ENCODE measurements at places on chromosomes 11 and 22. TPM values are rescaled to one million over a fixed set of nuclear protein-coding genes. Genes with fewer than 3 reads are reported as not detected.

JAML gene
- total RNA-seq = not detected

ANO1 gene
- total RNA-seq = 54.3 TPM

DNA sequence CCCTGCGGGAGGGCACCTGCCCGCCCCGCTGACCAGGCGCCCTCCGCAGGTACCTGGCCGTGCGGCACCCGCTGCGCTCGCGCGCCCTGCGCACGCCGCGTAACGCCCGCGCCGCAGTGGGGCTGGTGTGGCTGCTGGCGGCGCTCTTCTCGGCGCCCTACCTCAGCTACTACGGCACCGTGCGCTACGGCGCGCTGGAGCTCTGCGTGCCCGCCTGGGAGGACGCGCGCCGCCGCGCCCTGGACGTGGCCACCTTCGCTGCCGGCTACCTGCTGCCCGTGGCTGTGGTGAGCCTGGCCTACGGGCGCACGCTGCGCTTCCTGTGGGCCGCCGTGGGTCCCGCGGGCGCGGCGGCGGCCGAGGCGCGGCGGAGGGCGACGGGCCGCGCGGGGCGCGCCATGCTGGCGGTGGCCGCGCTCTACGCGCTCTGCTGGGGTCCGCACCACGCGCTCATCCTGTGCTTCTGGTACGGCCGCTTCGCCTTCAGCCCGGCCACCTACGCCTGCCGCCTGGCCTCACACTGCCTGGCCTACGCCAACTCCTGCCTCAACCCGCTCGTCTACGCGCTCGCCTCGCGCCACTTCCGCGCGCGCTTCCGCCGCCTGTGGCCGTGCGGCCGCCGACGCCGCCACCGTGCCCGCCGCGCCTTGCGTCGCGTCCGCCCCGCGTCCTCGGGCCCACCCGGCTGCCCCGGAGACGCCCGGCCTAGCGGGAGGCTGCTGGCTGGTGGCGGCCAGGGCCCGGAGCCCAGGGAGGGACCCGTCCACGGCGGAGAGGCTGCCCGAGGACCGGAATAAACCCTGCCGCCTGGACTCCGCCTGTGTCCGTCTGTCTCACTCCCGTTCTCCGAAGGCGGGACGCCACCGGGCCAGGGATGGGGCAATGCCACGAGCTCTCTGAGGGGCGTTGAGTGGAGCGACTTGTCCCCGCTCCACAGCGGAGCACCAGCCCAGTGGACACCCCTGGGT, 1.8 kb downstream of the GALR3 start:
- peak; percentile 25 for DNase-seq

NLRX1 gene
- 13.8 TPM for total RNA-seq

- DNase-seq = no peak
Observed at GRCh38 chr11:64093233-64094039, 57.7 kb downstream of the FLRT1 start.

FGF19 gene
- total RNA-seq = 0.35 TPM

- DNase-seq = no peak
Observed at GRCh38 chr11:112583261-112583893, 322.7 kb upstream of the PLET1 start.

POGLUT3 gene
- 4.2 TPM for total RNA-seq

DNA sequence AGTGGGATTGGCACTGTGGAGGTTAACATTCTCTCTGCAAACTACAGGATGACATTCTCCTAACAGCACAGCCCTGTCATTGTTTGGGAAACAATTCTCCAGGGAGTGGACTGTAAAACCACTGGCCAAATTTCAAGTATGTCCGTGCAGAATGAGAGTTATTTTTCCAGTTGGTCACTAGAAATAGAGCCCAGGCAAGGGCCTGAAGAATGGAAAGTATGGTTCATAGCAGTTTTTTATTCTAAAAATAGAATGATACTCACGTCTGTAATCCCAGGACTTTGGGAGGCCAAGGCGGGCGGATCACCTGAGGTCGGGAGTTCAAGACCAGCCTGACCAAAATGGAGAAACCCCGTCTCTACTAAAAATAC, 39.0 kb upstream of the CD44 start:
- DNase-seq = no peak

MIAT gene
- total RNA-seq = 0.64 TPM

- DNase-seq = peak; percentile 34
Observed at GRCh38 chr11:8019314-8020243, 32.4 kb downstream of the EIF3F start.

- no peak for DNase-seq
Observed at GRCh38 chr22:39773503-39773902, 120.1 kb downstream of the ENTHD1 start.

- DNase-seq = no peak
Observed at GRCh38 chr22:48843640-48844039, 984.0 kb downstream of the BRD1 start.

- peak; percentile 82 for DNase-seq
Observed at GRCh38 chr11:119845756-119846155, 116.8 kb upstream of the NECTIN1 start.

DNA sequence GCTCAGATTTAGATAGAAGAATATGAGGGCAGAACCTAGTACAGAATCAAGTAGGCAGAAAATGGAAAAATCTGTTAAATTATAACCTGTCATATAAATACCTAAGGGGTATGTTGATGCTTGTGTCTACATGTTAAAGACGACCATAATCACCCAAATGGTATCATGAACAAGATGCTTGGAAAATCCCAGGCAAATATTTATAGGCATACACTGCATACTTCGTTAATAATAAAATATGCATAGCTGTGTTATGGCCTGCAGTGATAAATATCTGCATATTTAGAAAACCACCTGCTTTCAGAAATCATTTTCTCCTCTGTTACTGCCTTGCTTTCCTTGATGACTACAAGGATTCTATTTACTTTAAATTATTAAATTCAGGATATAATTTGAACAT, 18.9 kb upstream of the DDX10 start:
- no peak for DNase-seq

DNA sequence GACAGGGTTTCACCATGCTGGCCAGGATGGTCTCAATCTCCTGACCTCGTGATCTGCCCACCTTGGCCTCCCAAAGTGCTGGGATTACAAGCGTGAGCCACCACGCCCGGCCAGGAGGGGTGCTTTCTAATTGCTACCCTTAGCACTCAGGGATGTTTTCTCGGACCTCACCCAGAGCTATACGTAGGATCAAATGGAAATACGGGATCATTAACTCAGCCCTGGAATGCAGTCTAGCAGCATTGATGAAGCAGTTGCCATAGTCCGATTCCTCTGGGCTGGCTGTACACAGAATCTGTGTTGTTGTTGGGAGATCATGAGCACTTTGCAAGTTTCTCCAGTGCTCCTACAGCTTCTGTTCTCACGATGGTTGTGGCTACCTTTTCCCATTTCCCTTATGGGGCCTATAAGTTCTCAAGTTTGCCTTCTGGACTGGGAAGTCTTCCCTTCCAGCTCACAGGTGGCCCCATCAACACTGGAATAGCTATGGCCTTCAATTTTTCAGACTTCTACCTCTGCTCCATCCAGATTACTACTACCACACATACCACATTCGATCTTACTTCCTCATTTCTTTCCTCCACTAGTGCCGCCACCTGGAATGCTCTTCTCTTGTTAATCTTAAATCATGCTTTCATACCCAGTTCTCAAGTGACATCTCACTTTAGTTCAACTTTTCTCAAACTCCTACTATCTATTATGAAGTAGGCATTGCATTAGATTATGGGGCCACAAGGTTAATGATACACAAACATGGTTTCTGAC, 16.1 kb upstream of the PCF11 start:
- DNase-seq = no peak

NUP98 gene
- total RNA-seq = 108 TPM

GRCh38 chr11:7571640-7572000, 57.8 kb downstream of the PPFIBP2 start:
- DNase-seq = peak; percentile 56

GRCh38 chr22:17199003-17199731, 20.1 kb downstream of the ADA2 start:
- DNase-seq = no peak

- DNase-seq = peak; percentile 79
Observed at GRCh38 chr11:46237248-46238077, 40.0 kb upstream of the CREB3L1 start.

APOBEC3B gene
- total RNA-seq = 0.83 TPM

OR51E2 gene
- not detected for total RNA-seq

ANGPTL5 gene
- not detected for total RNA-seq

GRCh38 chr22:34623580-34623979, 442.4 kb upstream of the ISX start:
- no peak for DNase-seq

SPON1 gene
- total RNA-seq = 0.17 TPM

DNA sequence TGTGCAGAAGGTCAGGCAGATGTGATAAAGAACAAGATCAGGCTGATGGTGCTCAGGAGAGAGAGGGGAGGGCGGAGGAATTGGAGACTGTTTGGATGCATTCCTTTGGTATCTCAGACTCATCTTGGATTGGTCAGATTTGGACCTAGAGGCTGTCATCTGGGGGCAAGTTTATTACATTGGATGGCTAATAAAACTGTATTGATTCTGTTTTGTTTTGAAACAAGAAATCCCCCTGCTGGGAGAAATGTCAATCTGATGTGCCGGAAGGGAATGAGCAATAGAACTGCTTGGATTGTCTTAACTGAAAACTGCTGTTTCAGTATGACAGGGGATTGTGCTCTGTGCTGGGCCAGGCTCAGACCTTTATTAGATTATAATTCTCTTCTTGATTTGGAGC, 25.5 kb upstream of the CCDC90B start:
- DNase-seq = no peak

DNA sequence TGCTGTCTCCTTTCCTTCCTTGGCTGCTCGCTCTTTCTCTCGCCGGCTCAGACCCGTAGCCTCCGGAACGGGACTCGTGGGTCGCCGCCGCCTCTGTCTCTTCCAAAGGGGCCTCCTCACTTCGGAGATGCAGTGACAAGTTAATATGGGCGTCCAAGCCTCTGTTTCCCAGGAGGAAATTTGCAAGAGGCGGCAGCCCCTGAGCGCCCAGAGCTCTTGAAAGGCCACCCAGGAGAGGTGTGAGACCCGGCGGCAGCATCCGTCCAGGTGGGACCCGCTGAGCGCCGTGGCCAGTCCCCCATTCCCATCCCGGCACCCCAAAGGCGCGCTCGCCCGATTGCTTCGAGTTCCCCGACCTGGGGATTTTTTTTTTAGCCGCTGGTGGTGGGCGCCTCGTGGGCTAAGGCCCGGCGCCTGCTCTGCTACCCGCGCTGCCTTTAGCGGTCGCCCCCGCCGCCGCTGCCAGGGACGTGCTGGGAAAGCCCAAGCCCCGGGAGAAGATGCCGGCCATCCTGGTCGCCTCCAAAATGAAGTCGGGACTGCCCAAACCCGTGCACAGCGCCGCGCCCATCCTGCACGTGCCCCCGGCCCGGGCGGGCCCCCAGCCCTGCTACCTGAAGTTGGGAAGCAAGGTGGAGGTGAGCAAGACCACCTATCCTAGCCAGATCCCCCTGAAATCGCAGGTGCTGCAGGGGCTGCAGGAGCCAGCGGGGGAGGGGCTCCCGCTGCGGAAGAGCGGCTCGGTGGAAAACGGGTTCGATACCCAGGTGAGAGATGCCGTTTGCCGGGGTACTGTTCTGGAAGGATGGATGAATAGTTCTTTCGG, 772 bp downstream of the NAV2 start:
- no peak for DNase-seq

DNA sequence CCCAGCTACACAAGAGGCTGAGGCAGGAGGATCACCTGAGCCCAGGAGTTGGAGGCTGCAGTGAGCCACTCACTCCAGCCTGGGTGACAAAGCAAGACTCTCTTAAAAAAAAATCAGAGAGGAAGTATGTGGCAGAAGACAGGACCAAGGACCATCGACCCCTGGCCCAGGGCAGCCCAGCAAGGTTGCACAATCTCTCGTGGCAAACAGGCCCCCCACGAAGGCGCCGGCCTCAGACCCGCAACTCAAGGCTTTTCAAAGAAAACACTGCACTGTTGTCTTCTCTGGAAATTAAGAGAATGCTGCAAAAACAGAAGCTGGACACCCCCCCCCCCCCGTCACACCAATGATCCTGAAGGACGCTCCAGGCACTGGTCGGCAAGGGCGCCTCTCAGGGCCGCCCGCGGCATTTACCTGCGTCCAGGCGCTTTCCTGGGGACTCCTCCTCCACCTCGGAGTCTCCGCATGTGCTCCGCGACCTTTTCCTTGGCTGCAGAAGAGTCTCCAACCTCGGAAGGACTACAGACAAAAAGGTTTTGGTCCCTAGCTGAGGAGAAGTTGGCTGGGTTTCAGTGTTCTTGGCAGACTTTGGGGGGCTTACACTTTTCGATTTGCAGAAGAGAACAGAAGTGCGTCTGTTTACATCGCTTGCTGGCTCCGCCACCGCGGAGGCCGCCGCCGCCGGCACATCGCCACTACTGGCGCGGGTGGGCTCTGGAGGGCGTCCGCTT, 40.5 kb downstream of the BRD1 start:
- DNase-seq = no peak

- DNase-seq = no peak
Observed at GRCh38 chr11:78196661-78197091, 8.0 kb downstream of the USP35 start.

- no peak for DNase-seq
Observed at GRCh38 chr11:69339983-69340565, 46.1 kb downstream of the MYEOV start.

OR10A2 gene
- total RNA-seq = not detected

IL10RA gene
- total RNA-seq = not detected

DNA sequence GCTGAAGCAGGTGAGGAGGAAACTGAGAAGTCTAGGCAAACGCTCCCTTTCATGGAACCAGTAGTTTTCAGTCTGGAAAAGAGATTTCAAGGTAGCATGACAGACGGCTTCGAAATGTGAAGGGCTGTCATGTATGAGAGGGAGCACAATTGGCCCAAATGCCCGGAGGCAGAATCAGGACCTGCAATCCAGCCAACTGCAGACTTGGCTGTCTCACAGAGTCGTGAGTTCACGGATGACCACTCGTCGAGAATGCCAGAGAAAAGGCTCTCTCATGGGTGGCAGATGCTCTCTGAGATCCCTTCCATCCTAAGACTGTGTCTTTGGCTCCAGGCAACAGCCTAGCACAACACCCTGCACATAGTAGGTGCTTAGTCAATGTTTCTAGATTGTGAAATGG, 134.8 kb downstream of the DSCAML1 start:
- DNase-seq = no peak

GLYAT gene
- not detected for total RNA-seq

DNA sequence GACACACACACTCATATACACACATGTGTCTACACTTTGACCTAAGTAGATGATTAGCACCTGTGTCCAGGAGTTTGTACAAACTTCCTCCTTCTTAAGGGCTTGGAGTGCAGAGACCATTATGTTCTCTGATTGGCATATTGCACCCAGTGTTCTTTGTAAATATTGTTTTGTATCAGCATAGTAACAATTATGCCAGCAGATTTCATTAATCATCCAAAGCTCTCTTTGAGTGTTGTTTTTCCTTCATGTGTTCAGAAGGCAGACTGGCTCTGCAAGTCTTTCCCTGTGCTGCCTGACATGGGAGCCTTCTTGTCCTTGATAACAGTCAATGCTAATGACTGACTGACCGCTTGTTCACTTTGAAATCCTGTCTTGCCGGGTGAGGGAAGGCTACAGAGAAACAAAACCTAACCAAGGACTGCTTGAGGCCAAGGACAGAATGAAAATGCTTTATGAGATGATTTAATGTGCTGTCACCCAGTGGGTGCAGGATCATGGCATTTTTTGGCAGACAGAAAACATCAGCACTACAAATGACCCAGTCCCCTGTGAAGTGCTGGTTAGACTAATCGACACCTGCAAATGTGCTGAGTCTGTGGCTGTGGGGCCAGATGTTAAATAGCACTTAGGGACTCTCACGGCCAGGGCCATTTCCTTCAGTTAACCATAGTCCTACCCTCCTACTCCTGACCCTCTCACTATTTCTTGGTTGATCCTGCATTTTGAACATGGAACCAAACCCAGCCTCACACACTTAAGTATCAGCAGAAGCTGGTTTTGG, 6.6 kb upstream of the BARX2 start:
- no peak for DNase-seq

OR5B3 gene
- not detected for total RNA-seq

- DNase-seq = no peak
Observed at GRCh38 chr11:130638033-130638432, 189.6 kb downstream of the ADAMTS15 start.

CHRM1 gene
- not detected for total RNA-seq
